ENCODE measurements at places on chromosomes 1 and 21.

DNA sequence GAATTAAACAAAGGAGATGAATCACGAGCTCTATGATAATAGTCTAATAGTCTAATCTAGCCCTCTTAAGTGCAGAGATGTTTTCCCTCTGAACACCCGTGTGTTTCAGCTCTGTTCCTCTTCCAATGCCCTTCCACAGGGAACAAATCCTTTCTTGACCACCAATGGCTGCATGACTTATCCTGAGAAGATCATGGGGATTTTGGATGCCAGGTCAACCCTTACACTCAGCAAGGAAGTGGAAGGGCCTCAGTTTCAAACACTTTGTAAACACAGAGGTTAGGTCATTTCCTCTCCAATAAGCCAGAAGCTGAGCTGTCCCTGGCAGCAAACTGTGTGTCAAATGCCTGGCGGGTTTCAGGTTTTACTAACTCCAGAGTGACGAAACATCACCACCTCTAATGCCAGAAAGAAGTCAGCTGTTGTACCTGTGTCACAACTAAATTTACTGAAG is 200.0 kb downstream of the GABPA start:
- DNase-seq, result no peak

GRCh38 chr1:157732755-157733154 is 32.2 kb upstream of the FCRL3 start:
- no peak for DNase-seq

GRCh38 chr1:87249803-87250202 is 78.9 kb upstream of the LMO4 start:
- DNase-seq, result no peak

GRCh38 chr1:71693581-71693980 is 588.8 kb downstream of the NEGR1 start:
- DNase-seq, result no peak

DNA sequence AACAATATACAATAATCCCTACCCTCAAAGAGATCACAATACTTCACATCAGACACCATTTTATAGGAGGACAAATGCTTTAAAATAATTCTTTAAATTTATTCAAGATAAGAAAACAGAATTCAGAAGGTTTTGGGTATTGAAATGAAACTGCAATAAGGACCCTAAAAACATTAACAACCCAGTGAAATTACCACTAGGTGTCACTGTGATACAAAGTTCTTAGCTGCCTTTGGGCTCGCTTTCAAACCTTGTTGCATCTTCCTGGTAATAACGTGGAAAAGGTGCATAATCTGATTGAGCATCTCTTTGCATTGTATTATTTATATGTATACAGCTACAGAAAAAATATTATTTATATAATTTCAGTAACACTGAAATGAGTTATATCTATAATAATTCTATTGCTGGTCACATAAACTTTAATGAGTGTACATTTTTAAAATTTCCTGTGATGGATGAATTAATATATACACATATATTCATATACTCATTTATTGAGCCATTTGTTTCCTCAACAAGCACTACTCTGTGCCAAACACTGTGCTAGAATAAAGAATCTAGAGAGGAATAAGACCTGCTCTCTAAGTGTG is 185.2 kb downstream of the FAF1 start:
- DNase-seq, result no peak

- DNase-seq, result no peak
Observed at GRCh38 chr1:117660271-117660965, 54.6 kb downstream of the TENT5C start.

DNA sequence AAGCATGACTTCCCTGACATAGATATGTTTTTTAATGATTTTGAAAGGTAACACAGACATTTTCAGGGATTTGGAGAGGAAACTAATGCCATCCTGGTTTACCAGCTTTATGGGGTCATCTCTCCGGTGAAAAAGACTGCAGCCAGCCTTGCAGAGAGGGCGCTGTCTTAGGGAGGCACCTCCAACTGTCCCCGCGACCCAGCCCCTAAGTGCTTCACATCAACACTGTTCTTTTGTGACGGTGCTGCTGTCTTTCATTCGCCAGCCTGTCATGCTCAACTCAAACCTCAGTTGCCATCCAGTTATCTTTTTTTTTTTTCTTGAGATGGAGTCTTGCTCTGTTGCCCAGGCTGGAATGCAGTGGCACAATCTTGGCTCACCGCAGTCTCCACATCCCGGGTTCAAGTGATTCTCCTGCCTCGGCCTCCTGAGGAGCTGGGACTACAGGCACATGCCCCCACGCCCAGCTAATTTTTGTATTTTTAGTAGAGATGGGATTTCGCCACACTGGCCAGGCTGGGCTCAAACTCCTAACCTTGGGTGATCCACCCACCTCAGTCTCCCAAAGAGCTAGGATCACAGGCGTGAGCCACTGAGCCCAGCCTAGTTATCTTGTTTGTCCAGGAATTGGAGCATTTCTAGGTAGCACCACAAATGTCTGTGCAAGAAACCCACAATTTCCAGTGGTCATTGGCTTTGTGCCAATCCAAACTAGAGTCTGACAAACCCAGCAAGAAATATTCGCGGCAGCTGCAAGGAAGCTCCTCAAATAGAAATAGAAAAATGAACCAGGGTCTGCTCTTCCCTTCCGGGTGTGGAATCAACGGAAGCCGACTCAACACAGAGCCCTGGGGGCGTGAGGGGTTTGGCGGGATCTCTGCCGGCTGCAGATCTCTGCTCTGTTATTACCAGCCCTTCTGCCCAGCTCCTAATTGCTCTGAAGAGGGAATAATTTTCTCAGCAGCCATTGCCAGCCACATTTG is 24.2 kb downstream of the PDE9A start:
- no peak for DNase-seq

GRCh38 chr1:206108635-206109034 is 8.6 kb downstream of the AVPR1B start:
- no peak for DNase-seq

DNA sequence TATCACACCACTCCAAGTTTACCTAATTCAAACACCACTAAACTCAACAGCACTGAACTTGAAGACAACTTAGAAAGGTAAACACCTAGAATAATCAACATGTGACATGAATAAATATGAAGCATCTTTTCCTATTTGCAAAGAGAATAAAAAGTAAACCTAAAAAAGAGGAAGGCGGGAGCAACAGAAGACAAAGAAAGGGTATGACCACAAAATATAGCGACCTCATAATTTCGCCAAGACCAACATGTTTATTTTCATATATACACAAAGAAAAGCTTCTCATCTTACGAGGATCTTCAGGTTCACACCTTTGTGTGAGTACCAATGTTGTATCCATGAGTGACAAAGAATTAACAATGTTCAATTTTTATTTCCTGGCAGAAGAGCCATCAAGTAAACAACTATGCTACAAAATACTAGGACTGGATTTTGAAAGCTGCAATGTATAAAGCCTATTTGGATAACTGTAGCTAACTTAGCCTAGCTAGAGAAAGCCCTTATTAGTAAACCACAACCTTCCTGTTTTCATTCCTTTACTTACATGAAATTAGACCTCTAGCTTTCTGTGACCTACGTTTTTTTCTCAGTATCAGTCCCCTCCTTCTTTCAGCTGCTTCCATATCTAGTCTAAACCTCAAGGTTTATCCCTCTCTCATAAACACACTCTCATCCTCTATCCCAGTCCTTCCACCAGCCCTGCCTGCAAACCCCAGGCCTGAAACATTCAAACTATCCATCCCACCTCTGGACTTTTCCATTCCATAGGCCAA is 21.3 kb upstream of the PHTF1 start:
- no peak for DNase-seq

DNA sequence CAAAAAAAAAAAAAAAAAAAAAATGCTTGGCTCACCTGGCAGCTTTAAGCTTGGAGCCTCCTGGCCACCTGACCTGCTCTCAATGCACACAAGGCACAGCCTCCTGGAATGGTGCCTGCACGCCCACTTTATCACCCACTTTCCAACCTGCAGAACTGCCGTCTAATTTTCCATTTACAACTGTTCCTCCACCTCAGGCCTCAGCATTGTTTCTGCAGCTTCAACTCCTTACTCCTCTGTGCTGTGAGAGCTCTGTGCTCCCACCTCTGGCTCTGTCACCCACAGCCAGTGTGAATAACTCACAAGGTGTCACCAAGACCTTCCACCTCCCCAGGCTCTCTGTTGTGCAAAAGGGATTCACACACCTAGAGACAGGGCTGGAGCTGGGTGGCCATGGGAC is 38.7 kb upstream of the GPR157 start:
- no peak for DNase-seq

DNA sequence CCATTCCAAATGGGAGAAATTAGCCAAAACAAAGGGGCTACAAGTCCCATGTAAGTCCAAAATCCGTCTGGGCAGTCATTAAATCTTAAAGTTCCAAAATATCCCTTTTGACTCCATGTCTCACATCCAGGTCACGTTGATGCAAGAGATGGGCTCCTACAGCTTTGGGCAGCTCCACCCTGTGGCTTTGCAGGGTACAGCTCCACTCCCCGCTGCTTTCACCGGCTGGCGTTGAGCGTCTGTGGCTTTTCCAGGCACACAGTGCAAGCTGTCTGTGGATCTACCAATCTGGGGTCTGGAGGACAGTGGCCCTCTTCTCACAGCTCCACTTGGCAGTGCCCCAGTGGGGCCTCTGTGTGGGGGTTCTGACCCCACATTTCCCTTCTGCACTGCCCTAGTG is 130.2 kb downstream of the TPR start:
- DNase-seq, result no peak

- DNase-seq, result no peak
Observed at GRCh38 chr1:6732942-6733341, 31.3 kb upstream of the DNAJC11 start.

All from activated T-helper 9 cell treated with anti-CD3 and anti-CD28 coated beads, Interleukin-2, amount 50 U/mL, for 16 hours (primary cell).